ENCODE measurements at places on chromosomes 11 and 22.

DNA sequence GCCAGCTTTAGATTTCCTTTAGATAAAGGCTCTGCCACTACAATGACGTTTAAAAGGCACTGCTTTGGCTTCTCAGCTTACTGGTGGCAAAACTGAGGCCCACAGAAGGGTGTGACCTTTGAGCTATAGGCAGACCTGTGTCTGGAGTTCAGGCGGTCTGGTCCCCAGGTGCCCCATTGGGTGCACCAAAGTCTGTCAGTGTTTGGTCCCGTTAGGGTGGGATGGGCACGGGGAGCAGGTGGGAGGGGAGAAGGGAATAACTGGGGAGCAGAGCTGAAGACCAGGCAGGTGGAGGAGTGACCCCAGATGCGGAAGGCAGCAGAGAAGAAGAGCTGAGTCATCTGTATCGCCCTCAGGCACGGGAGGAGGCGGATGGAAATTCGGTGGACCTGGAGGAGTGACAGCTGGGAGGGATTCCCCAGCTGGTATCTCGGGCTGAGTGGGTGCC lies 45.3 kb upstream of the GCAT start:
- no peak for DNase-seq

DNA sequence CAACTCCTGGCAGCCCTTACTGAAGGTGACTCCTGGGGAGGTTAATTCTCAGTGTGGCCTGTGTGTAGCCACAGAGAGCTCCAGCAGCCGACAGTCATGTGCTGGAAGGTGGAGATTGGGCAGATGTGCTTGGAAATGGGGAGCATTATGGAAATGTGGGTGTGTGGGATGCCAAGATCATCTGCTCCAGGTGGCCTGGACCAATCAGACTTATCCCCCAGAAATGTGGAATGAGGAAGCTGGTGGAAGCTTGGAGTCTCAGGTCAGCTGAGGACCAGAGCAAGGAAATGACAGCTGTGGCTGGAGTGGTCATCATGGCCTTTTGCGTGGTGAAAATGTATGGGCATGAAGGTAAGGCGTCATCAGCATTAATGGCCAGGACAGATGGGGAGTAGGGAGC lies 234.0 kb downstream of the MIAT start:
- DNase-seq, result no peak

- DNase-seq, result no peak
Measured at GRCh38 chr22:35274154-35274871, 17.0 kb downstream of the HMGXB4 start.

- no peak for DNase-seq
Measured at GRCh38 chr11:26144911-26145310, 187.0 kb upstream of the ANO3 start.

Data from activated CD4-positive, alpha-beta T cell treated with anti-CD3 and anti-CD28 coated beads, Interleukin-2, amount 10 ng/mL, durations not matched to agents 7 days and 5 days (primary cell).